T1000 (cell line): ENCODE measurements at places on chromosomes 1 and 21.

- DNase-seq: no peak
These were observed 41.5 kb downstream of the CAPN9 start for GRCh38 chr1:230788561-230789275.

DNA sequence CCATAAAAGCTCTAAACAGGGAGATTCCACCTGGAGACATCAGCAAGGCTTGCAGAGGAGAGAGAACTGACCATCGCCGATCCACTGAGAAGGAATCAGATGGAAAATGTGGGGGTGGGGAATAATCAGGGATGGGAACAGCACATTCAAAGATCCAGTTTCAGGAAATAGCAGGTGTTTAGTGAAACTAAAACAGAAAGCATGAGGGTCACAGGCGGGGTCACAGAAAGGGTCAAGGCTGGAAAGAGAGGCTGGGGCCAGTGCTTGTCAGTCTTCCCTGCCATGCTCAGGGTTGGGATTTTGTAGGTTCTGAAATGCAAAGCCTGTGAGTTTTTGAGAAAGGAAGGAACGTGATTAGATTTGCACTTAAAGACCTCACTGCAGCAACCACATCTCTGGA is 103.2 kb downstream of the HLCS start:
- no peak for DNase-seq

DNA sequence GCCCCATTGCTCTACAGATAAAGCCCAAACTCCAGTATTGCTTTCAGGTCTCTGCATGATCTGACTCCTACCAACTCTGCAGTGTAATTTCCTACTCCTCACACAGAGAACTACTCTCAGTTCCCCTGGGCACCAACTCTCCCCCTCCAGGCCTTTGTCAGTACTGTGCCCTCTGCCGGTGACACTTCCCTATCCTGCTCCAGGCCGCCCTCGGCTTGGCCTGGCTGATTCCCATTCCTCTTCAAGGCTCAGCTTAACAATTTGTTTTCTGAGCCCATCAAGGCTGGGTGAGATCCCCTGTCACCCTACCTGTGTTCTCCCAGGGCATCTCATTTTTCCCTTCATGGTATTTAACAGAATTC is 2.6 kb downstream of the SLAMF8 start:
- DNase-seq: no peak

- DNase-seq: no peak
These were observed 28.8 kb downstream of the DR1 start for GRCh38 chr1:93374334-93375106.

DNA sequence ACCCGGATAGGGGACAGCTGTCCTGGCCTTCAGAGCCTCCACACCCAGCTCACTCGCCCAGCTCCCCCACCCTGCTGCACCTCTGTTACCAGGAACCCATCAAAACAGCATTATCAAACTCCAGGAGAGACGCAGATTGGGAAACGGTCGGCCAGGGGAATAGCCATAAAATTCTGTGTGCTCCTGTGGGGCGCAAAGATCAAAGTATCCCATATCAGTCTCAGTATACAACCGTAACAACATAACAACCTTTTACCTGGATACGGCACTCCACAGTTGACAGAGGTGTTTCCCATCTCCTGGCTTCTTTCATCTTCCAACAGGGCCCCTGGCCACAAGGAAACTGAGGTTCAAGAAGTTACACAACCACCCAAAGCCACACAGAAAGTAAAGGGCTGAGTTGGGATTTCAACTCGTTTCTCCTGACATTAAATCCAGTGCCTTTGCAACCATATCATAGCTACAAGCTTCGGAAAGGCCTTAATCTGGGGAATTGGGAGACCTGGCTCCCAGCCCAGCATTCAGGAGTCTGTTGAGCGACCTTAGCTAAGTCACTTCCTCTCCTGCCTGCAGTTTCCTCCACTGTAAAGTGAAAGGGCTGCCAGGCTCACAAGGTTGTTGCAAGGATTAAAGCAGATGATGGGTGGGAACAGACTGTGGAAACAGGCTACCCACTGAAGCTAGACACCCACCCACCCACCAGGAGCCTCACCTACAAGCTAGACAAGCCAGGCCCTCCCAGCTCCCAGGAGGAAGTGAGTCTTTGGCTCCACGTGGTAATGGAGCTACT is 8.1 kb upstream of the EPHB2 start:
- DNase-seq: no peak
